ENCODE measurements at places on chromosomes 2 and 18.

- DNase-seq = no peak
Measured at GRCh38 chr2:232447638-232448303, 8.2 kb upstream of the ALPI start.

- no peak for DNase-seq
Measured at GRCh38 chr2:201383136-201383535, 26.0 kb upstream of the FLACC1 start.

- DNase-seq = peak; percentile 26
Measured at GRCh38 chr2:222307143-222307756, 8.5 kb upstream of the PAX3 start.

DNA sequence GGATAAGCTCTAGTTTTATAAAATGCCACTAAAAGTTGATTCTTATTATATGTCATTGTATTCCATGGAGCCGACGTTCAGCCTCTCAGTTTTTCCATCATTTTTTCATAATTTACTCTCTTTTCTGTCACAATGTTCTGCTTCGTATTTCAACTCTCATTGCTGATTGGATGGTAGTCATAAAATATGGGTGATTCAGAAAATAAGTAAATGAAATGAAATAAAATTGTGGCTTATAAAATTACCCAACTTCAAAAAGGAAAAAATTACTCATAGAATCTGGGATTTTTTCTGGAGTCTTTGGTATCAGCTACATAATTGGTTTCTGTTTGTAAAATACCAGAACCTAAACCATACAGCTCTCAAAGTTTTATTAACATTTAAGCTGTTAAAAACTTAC is 139.7 kb upstream of the ITGA4 start:
- DNase-seq = no peak

- DNase-seq = peak; percentile 76
Measured at GRCh38 chr18:63848159-63848558, 39.3 kb upstream of the SERPINB2 start.

GRCh38 chr2:134431838-134432434 is 178.1 kb downstream of the MGAT5 start:
- DNase-seq = peak; percentile 21

GRCh38 chr2:188512456-188512855 is 220.8 kb downstream of the GULP1 start:
- DNase-seq = peak; percentile 78

- no peak for DNase-seq
Measured at GRCh38 chr2:209956271-209956670, 46.2 kb upstream of the RPE start.

GRCh38 chr2:29009270-29009669 is 28.2 kb downstream of the TOGARAM2 start:
- DNase-seq = no peak

Data from foreskin fibroblast (primary cell).